ENCODE measurements at places on chromosomes 6 and 20.
A peak's percentile ranks its signal among the peaks of the same experiment; 100 is the strongest.

DNA sequence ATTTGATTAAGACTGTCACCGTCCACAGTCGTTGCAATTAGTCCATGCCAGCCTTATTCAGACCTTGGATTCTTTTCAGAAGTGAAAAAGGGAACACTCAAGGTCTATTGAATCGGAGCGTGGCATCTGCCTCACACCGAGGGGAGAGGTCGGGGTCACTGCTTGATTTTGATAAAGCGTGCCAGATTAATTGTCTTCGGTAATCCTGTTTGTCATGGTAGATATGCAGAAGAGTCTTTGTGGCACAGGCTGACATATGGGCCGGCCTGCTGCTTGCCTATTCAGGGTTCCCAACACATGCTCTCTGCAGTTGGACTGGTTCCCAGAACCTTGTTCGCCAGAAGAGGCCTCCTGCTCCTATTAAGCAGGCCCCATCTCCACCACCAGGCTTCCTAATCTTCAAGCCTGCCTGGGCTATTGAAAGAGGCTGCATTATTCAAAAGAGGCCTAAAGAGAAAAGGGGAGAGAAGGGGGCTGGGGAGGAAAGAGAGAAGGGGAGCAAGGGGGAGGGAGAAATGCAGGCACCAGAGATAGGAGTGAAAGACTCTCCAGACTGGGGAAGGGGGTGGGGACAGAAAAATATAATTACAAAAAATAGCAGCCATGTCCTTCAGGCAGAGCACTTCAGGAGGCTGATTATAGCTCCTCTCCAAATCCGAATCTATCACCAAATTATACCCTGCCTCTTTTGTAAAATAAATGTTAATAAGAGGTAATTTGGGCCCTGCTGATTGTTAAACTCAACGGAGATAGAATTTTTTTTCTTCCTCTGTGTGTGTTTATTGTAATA lies 611.3 kb downstream of the HDGFL1 start:
- peak; percentile 82 for DNase-seq

DNA sequence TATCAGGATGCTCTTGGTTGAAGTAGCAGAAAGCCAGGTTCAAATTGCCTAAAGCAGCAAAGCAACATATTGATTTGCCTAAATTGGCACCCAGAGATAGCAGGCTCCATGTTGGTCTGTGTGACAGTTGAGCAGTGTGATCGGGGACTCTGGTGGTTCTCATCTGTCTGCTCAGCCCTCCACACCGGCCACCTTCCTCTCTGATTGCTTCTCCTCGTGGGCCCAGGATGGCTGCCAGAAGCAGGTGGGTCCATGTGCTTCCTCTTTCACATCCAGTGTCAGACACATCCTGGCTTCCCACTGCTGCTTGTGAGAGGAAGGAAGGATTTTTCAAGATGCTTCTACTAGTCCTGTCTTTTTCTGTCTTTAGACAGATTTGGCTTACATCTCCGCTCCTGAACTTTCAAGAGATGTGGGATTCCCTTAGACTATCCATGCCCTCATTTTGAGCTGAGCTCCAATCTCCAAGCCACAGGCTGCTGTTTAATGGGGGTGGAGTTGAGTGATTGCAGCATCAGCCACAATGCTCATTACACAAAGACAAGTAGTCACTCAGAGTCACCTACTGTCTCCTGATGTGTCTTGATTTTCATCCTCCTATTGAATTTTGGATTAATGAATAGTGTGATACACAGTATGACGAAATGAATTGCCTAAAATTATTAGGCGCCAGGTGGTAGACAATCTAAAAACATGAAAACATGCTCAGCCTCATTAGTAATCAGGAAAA lies 122.2 kb downstream of the ZDHHC14 start:
- peak; percentile 44 for DNase-seq

DNA sequence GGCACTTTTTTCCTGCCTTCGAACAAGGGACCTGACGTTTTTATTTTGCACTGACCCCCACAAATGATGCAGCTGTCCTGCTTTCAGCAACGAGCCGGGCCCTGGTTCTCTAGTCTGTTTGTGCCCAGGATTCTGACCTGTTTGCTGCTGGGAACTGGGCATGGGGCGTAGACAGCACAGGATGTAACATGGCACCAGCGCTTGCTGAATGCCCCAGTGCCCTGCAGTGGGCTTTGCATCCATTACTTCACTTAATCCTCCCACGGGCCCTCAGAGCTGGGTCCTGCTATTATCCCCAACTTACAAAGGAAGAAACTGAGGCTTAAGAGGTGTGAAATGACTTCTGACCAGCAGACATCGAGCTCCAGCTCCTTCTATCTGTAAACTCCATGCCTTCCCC lies 80.4 kb upstream of the PMEPA1 start:
- DNase-seq = no peak

DNA sequence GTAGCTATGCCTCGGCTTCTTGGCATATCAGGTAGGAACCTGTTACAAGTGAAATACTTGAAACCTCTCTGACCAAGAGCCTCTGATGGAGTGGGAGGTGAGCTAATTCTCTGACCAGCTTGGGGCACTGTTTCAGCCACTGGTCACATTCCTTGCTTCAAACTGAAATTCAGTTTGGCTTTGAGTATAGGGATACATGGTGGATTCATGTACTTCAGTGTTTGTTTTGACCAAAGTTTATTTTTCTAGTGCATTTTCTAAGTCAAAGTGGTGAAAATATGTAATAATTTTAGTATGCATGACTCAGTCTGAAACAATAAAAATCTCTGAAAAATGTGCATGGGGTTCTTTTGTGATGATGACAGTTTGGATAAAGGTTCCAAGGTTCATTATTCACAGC lies 18.6 kb downstream of the TTPAL start:
- no peak for DNase-seq

GRCh38 chr6:35082733-35083403 lies 58.3 kb downstream of the TCP11 start:
- no peak for DNase-seq

- DNase-seq = no peak
These were observed 198.7 kb upstream of the ASCC3 start for GRCh38 chr6:101079696-101080270.

GRCh38 chr6:29887330-29887818 lies 55.0 kb upstream of the HLA-A start:
- DNase-seq = peak; percentile 27

DNA sequence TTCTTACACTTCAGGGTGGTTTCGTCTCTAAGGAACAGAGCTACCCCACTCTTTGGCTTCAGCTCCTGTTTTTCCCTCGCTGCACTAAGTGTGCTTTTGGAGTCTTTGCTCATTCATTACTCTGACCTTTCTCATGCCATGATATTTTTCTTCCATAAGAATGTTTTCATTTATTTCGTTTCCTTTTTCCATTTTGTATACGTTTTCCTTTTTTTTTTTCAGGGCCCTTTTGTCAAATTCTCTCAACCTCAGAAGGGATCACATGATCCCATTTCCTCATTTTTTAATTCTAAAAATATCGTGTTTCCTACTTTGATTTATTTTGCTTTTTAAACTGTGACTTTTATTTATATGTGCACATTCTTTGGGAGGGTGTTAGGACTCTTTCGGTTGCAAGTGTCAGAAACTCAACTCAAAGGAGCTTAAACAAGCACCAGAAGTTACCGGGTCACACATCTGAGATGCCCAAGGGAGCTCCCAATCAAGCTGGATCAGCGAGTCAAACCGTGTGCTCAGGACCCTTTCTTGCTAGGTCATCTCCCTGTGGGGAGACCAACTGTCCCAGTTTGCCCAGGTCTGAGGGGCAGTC lies 40.6 kb downstream of the GCNT2 start:
- DNase-seq = no peak

DNA sequence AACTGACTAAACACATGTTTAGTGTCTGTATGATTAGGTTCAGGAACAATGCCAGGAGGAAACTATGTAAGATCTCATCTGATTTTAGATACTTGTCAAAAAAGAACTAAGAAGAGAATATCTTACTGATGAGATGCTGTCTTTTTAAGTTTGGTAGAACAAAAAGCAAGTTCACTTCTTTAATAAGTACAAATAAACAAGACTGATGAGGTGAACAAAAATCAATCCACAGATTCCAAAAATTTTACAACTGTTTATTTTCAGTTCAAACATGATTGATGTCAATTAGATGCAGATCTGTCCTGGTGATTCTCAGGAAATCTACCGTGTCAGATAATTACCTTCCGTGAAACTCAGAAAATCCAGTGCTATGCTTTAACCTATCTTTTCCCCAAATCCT lies 24.9 kb downstream of the EPHA7 start:
- DNase-seq = no peak
